Activated T-cell treated with anti-CD3 and anti-CD28 coated beads, Interleukin-2, amount 50 U/mL, for 72 hours (primary cell): ENCODE measurements at places on chromosomes 2 and 18. TPM values are rescaled to one million over a fixed set of nuclear protein-coding genes. Genes with fewer than 3 reads are reported as not detected.

ATL2 gene
- 63.5 TPM for total RNA-seq

GNLY gene
- 143 TPM for total RNA-seq

DNA sequence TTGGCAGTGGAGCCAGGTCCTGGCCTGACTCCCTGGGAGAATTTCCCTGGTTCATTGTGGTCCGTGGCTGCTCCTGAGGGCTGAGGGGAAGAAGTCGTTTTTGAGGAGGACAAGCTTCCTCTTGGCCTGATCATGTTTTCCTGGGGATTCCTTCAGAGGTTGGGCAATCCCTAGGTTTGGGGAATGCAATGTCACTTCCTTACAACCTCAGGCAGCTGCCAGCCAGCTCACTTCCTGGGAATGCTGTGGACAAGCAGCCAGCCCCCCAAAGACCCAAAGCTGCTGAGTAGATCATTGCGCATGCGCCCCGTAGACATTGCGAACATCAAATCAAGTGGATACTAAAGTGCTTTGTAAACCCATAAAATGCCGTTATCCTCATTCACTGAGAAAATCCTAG, 7.7 kb upstream of the DNMT3A start:
- no peaks in the 10 kb centered on the region for H3K36me3 ChIP-seq
- H3K4me1 ChIP-seq, result peaks cover 40% of the 10 kb centered on the region
- H3K4me3 ChIP-seq, result no peak overlapping the region
- DNase-seq, result no peak
- H3K27ac ChIP-seq, result no peak overlapping the region

DNA sequence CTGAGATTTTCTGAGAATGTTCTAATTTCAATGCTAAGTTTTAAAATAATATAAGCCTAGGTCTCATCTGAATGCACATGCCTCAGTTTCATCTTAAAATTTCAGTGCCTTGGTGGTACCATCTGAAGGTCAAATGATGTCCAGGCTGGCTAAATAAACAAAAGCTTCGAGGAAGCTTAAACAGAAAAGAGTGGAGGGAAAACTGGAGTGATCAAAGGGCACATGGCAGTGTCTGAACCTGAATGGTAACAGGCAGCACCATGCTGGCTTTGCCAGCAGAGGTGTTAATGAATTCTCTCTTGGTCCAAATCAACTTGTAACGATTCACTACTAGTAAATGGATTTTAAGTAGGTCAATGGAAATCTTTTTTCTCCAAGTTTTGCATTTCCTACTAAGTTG, 158.4 kb upstream of the MEX3C start:
- H3K36me3 ChIP-seq, result no peaks in the 10 kb centered on the region
- H3K4me1 ChIP-seq, result no peaks in the 10 kb centered on the region
- H3K4me3 ChIP-seq, result no peak overlapping the region
- H3K27me3 ChIP-seq, result peaks cover 35% of the 10 kb centered on the region
- no peak overlapping the region for H3K27ac ChIP-seq
